Hematopoietic multipotent progenitor cell (in vitro differentiated cells): ENCODE measurements at places on chromosomes 4 and X. TPM values are rescaled to one million over a fixed set of nuclear protein-coding genes. Genes with fewer than 3 reads are reported as not detected.

SLC7A11 gene
- total RNA-seq = 0.27 TPM

FGF2 gene
- under 0.01 TPM for total RNA-seq

RBM47 gene
- 6.2 TPM for total RNA-seq

ZFP92 gene
- 3.0 TPM for total RNA-seq

TCEAL7 gene
- total RNA-seq = 0.27 TPM
